ENCODE measurements at places on chromosomes 5 and 9.

DNA sequence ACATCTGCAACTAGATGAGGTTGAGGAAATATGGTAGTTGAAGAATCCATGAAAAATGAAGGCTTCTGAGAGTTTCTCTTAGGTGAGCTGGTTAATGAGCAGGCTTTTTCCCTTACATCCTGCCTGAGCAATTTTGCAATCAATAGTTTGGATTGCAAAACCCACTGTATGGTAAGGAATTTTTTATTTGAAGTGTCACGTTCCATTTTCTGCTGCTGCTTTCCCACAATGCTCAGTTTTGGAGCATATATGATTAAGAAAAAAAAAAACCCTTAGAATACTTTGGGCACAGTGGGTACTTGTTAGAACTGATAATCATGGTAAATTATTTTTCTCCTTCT is 144.2 kb downstream of the PCSK1 start:
- DNase-seq: no peak

GRCh38 chr9:130946766-130947617 is 7.9 kb upstream of the FIBCD1 start:
- DNase-seq: no peak

DNA sequence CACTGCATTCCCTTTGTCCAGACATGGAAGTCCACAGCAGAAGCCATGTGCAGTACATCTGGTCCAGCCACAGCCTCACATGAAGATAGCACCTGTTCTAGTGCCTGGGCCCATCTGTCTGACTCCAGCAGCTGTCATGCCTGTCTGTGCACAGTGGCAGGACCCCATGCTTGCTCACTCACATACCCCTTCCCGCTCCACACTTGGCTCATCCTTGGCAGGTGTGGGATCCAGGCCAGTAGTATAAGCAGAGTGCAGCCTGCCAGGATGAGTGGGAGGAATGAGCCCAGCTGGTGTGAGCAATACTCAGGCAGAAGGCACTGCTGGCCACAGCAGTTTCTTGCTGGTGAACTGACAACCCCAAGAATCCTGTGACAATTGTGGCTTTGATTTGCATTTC is 168.0 kb downstream of the PRDM9 start:
- DNase-seq: peak; percentile 83

DNA sequence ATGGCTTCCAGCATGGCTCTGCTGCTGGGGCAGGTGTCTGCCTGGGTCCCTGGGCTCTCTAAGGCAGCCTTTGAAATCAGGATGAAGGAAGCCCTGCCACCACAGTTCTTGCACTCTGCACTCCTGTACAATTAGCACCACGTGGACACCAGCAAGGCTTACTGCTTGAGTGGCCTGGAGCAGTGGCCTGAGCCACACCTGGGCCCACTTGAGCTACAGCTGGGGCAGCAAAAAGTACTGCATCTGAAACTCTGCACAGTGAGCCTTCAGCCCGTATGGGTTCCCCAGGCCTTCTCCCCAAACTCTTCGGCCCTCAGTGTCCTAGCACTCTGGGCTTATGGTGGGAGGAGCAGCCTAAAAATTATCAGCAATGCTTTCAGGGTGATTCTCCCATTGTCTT is 8.0 kb upstream of the INIP start:
- no peak for DNase-seq

DNA sequence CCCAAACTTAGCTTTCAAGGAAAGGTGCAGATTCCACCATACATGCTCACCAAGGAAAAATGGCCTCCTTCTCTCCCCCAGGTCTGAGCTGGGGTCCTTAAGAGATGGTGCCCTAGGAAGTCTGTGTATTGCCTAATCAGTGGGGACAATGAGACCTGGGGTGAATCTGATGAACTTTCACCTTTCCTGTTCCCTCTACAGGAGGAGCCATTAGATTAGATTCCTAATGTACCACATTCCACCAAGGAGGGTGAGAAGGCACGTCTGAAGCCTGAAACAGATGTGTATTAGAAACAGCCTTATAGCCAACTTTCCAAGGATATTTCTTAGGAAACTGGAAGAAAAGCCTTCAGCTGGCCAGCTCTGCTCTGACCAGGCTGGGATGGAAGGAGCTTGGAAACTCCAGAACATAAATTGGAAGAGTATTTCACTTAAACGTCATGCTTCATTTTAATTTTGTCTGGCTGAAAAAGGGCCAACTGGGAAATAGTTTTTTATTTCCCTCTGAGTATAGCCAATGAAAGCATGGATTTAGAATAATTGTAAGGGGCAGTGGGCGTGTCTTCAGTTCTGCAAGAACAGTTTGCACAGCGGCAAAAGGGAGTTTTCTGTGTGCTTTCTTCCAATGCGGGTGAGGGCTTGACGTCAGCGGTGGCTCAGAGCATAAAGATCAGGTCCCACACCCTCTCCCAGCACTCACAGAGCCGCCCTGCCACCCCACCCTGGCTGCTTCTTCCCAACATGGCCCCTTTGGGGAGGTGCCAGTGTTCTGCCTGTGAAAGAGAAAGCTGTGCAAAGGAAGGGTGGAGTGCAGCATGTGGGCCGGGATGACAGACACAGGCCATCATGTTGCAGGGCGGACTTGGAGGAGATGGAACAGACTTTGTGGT is 210.9 kb downstream of the ESM1 start:
- DNase-seq: no peak

- no peak for DNase-seq
These were observed 31.2 kb downstream of the DEPDC1B start for GRCh38 chr5:60668686-60669304.
